ENCODE measurements at places on chromosomes 16 and 17.

GRCh38 chr17:19306160-19307111, 56.1 kb downstream of the B9D1 start:
- DNase-seq: no peak

DNA sequence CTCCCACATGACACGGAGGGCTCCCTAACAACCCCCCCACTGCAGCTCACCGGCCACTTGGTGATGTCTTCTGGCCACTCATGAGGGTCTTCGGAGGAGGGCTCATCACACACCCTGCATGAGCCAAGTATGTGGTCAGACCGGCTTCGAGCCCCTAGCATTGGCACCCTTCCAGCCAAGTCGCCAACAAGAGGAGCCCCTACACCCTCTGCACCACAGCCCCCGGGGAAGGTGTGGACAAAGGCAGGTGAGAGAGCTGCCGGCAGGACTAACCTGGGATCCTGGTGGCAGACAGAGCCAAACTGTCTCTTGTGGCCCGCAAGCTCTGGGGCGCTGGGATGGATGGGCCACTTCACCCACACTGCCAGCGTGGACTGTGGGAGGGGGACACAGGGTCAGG, 6.5 kb downstream of the SNRNP25 start:
- no peak for DNase-seq

DNA sequence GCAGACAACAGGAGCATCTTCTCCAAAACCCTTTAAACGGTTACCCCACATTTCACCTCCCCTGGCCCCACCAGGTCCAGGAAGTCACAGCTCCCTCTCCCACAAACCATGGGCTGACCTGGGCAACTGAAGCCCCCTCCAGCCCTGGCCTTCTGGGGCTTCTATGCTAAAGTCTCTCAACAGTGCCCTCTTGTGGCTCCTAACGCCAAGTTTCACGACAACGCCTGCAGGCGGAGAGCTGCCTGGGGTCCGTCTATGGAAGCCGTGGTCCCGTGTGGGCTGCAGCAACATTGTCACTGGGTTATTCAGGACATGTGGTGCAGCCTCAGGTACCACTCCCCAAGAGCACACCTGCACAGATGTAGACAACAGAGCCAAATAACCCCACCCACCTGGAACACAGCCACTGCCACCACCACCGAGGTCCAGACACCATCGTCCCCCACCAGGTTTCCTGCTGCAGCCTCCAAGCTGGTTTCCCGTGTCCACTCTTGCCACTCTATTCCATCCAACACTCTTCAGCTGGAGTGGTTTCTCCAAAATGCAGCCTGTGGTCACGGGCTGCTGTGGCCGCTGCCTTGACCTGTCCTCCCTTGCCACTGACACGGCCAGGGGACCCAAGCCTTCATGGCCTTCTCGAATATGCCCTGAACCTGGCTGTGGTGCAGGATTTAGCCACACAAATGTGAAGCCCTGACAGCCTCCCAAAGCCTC, 19.1 kb downstream of the C16orf95 start:
- no peak for DNase-seq

DNA sequence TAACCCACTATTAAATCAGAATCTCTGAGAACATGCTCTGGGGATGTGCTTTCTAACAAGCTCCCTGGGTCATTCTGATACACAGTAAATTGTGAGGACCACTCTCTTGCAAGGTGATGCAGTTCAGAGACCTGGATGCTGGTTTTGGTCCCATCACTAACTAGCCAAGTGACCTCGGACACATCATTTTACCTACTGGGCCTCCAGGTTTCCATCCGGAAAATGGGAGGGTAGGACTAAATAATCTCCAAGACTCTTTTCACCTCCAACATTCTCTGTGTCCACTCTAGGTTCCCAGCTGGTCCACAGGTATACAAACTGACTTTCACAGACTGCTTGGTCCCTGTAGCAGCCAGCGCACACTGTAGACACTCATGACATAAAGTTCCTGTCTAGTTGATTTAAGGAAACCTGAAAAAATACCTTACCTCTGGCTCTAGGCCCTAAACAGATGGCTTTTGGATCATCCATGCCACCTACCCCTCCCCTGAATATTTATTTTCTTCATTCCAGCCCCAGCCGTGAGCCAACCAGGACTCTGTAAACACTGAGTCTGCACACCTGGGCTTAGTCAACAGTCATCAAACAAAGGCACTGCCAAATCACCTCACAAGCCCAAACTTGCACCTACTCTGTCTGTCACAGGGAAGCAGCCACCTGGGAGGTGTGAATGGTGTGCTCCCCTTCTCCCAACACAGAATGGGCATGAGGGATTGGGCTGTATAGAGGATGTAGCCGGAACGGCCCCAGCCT, 51.3 kb upstream of the MRPS23 start:
- no peak for DNase-seq

GRCh38 chr17:76083536-76084182, 4.7 kb downstream of the ZACN start:
- no peak for DNase-seq

DNA sequence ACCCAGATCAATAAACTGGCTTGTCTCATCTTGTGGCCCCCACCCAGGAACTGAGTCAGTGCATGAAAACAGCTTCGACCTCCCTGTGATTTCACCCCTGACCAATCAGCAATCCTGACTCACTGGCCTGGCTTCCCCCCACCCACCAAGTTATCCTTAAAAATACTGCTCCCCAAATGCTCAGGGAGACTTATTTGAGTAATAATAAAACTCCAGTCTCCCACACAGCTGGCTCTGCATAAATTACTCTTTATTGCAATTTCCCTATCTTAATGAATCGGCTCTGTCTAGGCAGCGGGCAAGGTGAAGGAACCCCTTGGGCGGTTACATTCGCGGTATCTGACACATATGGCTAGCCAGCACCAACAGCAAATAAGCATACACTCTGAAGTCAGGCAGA, 9.8 kb upstream of the RABEP1 start:
- no peak for DNase-seq

GRCh38 chr17:21157586-21158370, 31.0 kb downstream of the DHRS7B start:
- DNase-seq: no peak

DNA sequence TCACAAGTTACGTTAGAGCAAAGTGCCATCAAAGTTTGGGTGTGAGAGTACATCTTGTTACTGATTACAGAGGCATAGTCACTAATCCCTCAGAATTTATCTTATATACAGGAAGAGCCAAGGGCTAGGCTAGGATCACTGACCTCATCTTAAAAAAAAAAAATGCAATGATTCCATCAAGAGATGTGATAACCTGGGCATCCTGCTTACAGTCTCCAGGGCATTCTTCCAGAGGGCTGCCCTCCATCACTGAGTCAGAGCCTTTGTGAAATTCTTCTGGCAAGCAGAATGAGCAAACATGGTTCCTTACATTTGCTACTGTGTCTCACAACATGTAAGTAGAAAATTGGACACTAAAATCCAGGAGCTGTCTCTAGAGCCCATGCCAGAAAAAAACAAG, 410.6 kb downstream of the ZFHX3 start:
- DNase-seq: peak; percentile 29

DNA sequence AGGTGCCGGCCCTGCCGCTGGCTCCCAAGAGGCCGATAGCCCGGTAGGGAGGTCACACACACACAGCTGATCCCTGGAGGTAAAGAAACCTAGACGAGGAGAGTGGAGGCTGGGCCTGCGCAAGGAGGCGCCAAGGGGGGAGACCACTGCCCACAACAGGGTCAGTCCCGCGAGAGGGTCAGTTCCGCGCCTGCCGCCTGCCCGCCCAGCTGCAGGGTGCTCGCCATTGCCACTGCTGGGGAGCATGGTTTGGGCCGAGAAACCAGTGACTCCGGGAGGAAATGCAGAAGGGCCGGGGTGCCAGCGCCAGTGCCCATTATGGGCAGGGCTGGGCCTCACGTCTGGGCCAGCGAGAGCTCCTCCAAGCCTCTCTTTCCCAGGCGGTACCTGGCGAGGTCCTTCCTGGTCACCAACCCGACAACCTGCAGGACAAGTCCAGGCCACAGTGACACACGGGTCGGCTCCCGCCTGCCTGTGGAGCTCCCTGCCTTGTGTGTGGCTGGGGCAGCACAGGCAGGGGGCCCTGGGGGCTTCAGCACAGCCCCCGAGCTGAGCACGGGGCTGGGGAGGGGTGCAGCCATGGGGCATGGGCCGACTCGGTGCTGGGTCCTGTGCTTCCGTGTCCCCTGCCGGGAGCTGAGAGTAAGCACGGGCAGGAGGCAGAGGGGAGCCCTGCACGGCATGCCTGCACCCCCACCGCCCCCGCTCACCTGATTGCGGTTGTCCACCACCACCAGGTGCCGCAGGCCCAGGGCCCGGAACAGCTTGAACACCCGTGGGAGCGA, 2.1 kb upstream of the CCDC154 start:
- no peak for DNase-seq

DNA sequence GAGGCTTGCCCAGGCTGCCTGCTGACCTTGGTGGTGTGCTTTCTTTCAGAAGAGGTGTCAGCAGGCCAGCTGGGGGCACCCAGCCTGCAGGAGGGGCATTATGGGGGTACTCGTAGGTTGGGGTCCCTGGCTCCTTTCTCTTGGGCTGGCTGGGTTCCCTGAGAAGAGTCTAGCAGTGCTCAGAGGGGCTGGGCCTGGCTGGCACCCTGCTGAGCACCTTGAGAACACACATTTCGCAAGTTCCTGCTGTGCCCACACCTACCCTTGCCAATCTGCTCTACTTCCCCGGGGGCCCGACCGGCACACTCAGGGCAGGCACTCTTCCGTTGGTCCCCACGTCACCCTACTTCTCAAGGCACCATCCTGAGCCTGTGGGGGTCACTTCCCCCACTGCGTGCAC, 5.1 kb downstream of the CEMP1 start:
- DNase-seq: no peak

DNA sequence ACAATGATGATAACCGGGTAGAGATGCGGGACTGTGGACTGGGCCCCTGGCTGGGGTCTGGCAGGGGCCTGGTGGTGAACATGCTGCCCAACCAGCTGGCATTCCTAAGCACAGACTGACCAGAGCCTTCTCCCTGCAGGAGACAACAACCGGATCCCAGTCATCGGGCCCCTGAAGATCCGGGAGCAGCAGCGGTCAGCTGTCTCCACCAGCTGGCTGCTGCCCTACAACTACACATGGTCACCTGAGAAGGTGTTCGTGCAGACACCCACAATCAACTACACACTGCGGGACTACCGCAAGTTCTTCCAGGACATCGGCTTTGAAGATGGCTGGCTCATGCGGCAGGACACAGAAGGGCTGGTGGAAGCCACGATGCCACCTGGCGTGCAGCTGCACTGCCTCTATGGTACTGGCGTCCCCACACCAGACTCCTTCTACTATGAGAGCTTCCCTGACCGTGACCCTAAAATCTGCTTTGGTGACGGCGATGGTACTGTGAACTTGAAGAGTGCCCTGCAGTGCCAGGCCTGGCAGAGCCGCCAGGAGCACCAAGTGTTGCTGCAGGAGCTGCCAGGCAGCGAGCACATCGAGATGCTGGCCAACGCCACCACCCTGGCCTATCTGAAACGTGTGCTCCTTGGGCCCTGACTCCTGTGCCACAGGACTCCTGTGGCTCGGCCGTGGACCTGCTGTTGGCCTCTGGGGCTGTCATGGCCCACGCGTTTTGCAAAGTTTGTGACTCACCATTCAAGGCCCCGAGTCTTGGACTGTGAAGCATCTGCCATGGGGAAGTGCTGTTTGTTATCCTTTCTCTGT, 5.1 kb upstream of the SLC7A6 start:
- no peak for DNase-seq

- DNase-seq: no peak
Measured at GRCh38 chr16:10741844-10742243, 1.8 kb upstream of the NUBP1 start.

GRCh38 chr17:37221865-37222264, 153.9 kb upstream of the C17orf78 start:
- DNase-seq: no peak

- DNase-seq: no peak
Measured at GRCh38 chr16:17365211-17365541, 105.6 kb downstream of the XYLT1 start.
